ENCODE measurements at places on chromosomes 3 and 15.
A peak's percentile ranks its signal among the peaks of the same experiment; 100 is the strongest.

DNA sequence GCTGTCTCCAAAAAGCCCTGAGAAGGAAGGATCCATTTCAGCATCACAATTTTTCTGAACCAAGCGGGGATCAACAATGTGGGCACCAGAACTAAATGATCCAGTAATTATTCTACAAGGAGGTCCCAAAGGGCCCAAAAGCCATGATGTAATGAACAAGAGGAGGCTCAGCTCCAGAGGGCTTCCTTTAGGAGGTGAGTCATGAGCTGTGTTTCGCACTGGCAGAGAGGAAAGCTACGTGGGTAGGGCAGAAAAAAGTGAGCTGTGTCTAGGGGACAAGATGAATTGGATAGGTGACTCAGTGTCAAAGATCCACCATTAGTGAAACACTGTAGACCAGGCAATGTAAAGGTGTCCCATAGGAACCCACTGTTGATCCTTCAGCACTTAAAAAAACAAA is 113.4 kb downstream of the RORA start:
- no peak for DNase-seq

DNA sequence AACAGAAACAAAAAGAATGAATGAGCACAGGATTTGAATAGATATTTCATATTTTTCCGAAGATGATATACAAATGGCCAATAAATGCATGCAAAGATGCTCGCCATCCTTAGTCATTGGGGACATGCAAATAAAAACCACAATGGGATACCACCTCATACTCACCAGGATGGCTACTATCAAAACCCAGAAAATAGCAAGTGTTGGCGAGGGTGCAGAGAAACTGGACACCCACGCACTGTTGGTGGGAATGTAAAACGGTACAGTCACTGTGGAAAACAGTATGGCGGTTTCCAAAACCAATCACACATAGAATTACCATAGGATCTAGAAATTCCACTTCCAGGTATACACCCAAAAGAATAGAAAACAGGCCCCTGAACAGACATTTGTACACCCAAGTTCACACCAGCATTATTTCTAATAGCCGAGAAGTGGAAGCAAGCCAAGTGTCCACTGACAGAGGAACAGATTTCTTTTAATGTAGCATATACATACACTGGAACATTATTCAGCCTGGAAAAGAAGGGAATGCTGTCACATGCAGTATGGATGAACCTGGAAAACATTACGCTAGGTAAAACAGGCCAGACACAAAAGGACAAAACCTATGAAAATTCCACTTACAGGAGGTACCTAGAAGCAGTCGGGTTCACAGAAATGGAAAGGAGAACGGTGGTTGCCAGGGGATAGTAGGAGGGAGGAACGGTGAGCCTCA is 3.6 kb downstream of the RNF168 start:
- no peak for DNase-seq

DNA sequence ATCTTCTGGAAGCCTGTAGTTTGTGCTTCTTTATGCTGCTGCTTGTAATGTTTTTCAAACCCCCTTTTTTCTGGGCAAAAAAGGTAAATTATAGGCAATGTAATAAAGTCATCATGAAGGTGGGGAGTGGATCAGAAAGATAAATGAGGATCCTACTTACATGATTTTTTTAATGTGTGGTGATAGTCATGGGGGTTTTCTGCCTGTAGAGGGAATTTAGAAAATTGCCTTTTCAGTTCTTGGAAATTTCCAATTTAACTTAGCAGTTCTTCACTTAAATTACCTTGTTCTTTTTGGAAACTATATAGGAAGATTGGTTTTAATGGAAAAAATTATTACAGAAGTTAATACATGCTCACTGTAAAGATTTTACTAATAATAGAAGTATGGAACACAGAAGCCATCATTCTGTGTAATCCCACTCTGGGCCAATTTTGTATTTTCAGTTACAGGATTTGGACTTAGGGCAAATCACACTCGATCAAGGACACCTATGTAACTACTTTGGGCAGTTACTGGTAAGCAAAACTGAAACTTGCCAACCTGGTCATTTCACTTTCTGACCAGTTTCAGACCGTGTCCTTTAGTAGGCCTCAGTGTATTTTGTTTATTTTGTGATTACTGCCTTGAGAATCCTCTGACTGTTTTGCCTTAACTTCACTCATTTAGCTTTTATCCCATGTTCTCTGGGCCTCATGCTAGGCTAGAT is 10.5 kb upstream of the SCAANT1 start:
- DNase-seq: no peak

DNA sequence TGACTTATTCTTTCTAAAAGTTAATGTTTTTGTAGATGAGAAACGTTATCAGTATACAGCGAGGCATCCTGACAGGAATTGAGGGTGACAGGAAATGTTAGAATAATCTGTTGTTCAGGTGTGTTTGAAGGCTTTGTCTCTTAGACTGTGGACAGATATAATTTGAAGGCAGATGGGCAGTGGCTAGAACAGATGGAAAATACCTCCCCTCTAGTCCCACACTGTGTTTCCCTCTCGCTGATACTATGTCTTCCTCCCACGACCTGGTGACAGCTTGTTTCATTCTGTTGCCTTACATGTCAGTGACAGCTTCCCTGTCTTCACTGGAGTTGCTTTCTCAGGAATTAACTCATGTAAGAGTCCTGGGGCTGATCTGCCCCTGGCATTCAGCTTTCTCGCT is 125.3 kb downstream of the MYRIP start:
- no peak for DNase-seq

GRCh38 chr3:14913926-14914778 is 33.2 kb upstream of the NR2C2 start:
- DNase-seq: no peak

GRCh38 chr3:58116985-58117384 is 93.8 kb downstream of the DNASE1L3 start:
- DNase-seq: no peak

GRCh38 chr3:74390121-74390877 is 224.2 kb downstream of the CNTN3 start:
- DNase-seq: no peak

DNA sequence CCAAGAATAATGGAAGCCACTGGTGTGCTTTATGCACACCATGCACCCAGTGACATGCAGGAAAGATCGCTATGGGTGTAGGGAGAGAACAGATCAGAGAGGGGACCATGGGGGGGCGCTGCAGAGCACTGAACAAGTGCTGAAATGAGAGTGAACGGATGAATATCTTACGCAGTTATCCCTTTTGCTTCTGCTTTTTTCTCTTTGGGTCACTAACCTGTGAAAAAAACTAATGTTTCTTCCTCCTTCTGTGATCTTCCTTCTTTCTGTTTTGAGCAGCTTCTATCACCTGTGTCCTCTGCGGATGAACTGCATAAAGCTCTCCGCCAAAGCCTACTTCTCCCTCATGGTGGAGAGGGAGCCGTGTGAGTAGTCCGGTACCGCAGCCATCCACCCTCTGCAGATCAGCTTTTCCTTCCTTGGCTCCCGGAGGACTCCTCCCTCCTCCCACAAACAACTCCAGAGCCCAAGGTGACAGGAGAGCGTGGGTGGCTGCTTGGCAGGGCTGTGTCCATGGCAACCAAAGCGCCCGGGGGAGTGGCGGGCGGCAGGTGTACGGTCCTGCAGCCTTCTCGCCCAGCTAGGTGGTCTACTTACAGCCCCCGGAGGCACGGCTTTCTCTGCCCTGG is 106.2 kb downstream of the DGKG start:
- DNase-seq: peak; percentile 1

GRCh38 chr3:39183211-39184080 is 8.9 kb downstream of the XIRP1 start:
- no peak for DNase-seq

GRCh38 chr3:169255511-169255910 is 408.0 kb downstream of the MECOM start:
- no peak for DNase-seq

GRCh38 chr15:77118882-77119321 is 48.0 kb upstream of the TSPAN3 start:
- no peak for DNase-seq

- no peak for DNase-seq
Observed at GRCh38 chr3:33663042-33663441, 55.0 kb downstream of the CLASP2 start.

- no peak for DNase-seq
Observed at GRCh38 chr3:42711491-42712343, 9.1 kb upstream of the HHATL start.

DNA sequence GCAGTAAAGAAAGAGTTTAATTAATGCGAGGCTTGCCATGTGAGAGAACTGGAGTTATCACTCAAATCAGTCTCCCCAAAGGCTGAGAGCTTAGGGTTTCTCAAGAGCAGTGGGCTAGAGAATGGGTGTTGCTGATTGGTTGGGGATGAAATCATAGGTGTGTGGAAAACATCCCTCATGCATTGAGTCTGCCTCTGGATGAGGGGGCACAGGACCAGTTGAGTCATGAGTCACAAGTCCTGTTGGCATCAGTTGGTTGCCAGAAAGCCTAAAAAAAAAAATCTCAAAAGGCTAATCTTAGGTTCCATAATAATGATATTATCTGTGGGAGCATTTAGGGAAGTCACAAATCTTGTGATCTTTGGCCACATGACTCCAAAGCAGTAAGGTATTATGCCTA is 800.3 kb downstream of the TUSC7 start:
- no peak for DNase-seq

DNA sequence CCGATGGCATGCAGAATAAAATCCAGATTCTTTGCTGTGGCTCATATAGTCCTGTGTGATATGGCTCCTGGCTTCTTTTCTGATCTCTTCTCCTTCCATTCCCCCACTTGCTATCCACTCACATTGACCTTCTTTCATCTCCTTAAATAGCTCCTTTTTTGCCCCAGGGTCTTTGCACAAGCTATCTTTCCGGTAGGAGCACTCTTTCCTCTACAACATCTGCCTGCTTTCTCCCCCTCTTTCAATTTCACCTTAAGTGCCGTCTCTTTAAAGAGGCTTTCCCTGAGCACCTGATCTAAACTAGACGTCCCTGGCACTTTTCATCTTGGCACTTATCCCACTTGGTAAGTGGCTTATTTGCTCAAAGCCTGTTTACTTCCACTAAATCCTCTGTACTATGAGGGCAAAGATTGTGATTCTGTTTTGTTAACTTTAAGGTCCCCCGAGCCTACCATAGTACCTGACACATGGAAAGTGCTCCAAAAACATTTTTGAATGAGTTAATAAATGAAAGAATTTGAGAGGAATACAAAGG is 323.3 kb upstream of the TLE3 start:
- peak; percentile 87 for DNase-seq

DNA sequence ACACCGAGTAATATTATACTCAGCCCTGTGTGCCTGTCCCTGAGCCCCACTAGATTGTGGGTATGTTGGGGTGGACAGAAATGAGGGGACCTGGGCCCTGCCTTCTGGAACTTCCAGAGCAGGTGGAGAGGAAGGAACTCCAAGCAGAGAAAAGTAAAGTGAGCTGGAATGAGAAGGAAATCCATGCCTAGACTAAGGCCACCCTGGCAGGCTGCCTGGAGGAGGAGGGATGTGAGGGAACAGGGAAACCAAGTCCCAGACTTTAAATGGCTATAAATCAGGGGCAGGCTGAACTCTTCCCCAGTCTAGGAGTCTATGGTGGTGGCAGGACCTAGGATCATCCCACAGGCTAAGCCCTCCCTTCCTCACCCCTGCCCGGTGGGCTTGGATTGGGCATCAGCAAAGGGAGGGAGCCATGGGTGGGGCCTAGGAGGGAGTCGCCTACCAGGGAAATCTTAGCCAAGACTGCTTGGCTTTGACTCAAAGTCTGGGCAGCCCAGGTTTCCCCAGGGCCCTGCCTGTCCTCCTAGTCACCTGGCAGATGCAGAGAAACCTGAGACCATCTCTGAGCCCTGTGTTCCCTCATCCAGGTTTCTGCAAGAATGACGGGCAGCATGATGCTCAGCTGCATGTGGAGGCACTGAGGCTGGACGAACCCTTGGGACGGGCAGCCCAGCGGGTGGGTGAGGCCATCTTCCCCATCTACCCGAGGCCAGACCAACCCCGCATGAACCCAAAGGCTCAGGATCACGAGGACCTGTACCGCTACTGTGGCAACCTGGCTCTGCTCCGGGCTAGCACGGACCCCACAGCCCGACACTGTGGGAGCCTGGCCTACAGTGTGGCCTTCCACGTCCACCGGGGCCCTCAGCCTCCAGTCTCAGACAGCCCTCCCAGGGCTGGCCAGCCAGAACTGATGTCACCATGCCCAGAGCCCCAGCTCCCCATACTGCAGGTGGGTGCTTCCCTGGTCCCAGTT is 15.6 kb upstream of the STRA6 start:
- DNase-seq: no peak

- DNase-seq: no peak
Observed at GRCh38 chr3:191380001-191380400, 49.7 kb upstream of the UTS2B start.

GRCh38 chr15:66805202-66805885 is 103.3 kb downstream of the SMAD6 start:
- DNase-seq: no peak

DNA sequence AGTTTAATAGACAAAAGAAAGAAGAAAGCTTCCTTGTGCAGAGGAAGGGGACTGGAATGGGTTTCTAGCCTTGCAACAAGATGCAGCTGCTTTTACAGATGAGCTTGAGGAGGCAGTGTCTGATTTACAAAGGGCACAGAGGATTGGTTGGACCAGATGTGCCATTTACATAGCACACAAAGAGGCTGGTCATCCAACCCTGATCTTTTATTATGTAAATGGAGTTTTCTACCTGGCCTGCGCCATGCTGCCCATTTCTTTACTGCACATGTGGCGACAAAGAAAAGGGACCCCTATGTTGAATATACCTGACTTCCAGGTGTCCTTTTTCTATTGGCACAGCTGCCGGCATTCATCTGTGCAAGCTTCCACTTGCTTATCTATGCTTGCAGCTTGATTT is 409.4 kb upstream of the FRG2C start:
- no peak for DNase-seq

DNA sequence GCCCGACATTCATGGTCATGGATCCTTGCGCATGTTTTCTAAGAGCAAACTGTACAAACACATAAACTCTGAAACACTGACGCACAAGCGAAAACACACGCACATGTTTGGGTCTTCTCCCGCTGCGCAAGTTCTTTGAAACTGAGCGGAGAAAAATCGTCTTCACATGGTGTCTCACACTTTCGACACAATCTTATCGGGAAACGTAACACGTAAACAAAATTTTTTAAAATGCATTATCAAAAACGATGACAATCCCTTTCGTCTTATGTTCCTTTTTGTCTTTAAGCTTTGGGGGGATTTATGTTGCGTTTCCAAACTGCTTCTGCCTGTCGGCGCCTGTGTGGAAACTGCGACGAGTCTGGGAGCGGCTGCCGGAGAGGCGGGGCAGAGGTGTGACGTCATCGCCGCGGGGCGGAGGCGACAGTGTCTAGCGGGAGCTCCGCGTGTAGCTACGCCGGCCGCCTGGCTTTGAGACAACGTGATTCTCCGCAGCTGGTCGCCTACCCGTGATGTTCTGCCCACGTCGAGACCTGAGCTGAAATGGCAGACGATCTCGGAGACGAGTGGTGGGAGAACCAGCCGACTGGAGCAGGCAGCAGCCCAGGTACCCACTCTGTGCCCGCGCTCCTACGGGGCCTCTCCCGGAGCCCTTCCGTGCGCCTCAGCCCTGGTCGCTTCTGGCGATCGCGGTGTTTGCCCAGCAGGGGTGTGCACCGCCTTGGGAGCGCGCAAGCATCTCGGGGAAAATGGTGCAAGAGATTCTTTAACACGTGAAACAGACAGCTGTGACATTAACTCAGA is at the start of gene CMSS1:
CMSS1 (plus strand) TSS at position 426 of the 804 bp plus-strand sequence.
- peak; percentile 40 for DNase-seq

All from NCI-H187 treated with DMSO at 0.1 percent for 48 hours (cell line).